IMR-90 (cell line): ENCODE measurements at places on chromosomes 3 and 15. TPM values are rescaled to one million over a fixed set of nuclear protein-coding genes. Genes with fewer than 3 reads are reported as not detected.

GREM1 gene
- total RNA-seq: 848 and 1,032 TPM in 2 replicates

DNA sequence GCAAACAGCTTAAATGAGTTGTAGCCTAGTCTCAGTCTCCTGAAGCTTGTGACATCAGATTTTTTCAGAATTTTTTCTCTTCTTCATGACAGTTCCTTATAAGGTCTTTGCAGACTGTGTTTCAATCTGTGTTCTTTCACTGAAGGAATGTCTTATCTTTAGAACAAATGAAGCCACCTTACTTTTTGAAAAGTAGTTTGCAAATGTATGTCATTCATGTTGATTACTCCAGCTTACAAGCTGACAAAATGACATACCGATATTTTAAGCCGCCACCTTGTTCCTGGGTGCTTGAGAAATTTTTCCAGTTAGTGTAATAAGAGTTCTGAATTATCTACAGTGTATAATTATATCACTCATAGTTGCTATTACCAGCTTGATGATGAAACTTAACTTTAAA is 57.0 kb downstream of the ASTE1 start:
- H3K27ac ChIP-seq: no peak overlapping the region
- peaks cover 4% of the 10 kb centered on the region; the same call in 1 of the 2 replicates for H3K4me1 ChIP-seq
- DNase-seq: no peak
- peaks cover 13% of the 10 kb centered on the region for H3K36me3 ChIP-seq
- H3K4me3 ChIP-seq: no peak overlapping the region

GRCh38 chr3:115100806-115101205 is 46.3 kb downstream of the ZBTB20 start:
- H3K27me3 ChIP-seq: no peaks in the 10 kb centered on the region
- no peak overlapping the region for H3K27ac ChIP-seq
- H3K36me3 ChIP-seq: no peaks in the 10 kb centered on the region
- no peaks in the 10 kb centered on the region; the same call in 1 of the 2 replicates for H3K4me1 ChIP-seq
- no peak for DNase-seq

DNA sequence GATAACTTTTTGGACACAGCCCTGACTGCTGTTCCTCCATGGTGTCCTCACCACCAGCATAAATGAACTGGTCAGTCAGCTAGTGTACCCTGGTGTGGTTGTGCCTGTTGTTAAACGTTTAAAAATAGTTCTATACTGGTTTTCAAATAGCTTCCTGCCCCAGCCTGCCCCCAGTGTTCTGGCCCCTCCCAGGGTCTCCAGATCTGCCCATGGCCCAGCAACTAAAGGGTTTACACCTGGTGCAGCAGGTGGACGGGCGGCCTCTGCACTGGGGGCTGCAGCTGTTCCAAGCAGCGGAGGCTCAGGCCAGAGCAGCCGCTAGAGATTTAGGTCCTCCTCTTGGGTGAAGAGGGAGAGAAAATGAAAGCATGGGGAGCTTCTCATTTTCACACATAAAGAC is 6.1 kb upstream of the NR2E3 start:
- H3K27ac ChIP-seq: no peak overlapping the region
- H3K4me3 ChIP-seq: no peak overlapping the region
- H3K27me3 ChIP-seq: no peaks in the 10 kb centered on the region
- H3K36me3 ChIP-seq: no peaks in the 10 kb centered on the region

DNA sequence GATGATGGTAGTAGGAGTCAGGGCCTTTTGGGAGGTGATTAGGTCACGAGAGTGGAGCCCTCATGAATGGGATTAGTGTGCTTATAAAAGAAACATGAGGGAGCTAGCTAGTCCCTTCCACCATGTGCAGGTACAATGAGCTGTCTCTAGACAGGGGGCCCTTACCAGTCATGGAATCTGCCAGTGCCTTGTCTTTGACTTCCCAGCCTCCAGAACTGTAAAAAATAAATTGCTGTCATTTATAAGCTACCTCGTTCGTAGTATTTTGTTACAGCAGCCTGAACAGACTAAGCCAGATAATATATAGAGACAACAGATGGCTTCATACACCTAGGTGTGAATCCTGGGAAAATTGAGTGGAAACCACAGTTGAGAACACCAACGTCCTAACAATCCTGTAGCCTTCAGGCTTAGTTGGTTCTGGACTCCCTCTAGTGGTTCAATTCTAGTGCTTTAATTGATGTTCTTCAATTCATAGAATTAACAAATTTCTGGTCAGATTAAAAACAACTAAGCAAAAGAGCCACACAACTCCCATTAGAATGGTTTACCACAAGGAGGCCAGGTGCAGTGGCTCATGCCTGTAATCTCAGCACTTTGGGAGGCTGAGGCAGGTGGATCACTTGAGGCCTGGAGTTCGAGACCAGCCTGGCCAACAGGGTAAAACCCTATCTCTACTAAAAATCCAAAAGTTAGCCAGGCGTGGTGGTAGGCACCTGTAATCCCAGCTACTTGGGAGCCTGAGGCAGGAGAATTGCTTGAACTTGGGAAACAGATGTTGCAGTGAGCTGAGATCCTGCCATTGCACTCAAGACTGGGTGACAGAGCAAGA is 21.3 kb upstream of the GATM start:
- no peak overlapping the region for H3K4me3 ChIP-seq
- peak; percentile 66 for DNase-seq
- no peaks in the 10 kb centered on the region for H3K4me1 ChIP-seq
- no peak overlapping the region for H3K27ac ChIP-seq

DNA sequence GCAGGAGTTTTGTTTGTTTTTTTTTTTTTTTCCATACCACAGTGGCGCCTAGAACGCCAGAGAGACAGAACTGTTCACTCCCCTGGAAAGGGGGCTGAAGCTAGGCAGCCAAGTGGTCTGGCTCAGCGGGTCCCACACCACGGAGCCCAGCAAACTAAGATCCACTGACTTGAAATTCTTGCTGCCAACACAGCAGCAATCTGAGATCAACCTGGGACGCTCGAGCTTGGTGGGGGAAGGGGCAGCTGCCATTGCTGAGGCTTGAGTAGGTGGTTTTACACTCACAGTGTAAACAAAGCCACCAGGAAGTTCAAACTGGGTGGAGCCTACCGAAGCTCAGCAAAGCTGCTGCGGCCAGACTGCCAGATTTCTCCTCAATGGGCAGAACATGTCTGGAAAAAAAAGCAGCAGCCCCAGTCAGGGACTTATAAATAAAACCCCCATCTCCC is 29.8 kb downstream of the SPICE1 start:
- no peaks in the 10 kb centered on the region for H3K4me1 ChIP-seq
- H3K27me3 ChIP-seq: no peaks in the 10 kb centered on the region
- H3K4me3 ChIP-seq: no peak overlapping the region
- H3K27ac ChIP-seq: no peak overlapping the region

PATL2 gene
- not detected in 2 replicates for total RNA-seq

DNA sequence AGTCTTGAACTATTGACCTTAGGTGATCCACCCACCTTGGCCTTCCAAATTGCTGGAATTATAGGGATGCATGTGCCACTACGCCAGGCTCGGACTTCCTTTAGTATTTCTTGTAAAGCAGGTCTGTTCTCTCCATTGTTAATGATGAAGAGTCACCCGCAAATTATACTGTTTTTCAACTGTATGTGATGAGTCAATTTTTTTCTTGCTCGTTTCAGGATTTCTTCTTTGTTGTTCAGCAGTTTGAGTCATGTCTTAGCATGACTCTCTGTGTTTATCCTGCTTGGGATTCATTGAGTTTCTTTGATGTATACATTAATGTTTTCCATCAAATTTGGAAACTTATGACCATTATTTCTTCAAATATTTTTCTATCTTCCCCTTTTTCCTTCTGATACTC is 28.9 kb downstream of the GRAMD1C start:
- peaks cover 3% of the 10 kb centered on the region; the same call in 1 of the 2 replicates for H3K4me1 ChIP-seq
- no peak overlapping the region for H3K4me3 ChIP-seq
- no peaks in the 10 kb centered on the region for H3K27me3 ChIP-seq
- DNase-seq: peak; percentile 79
- H3K27ac ChIP-seq: no peak overlapping the region
- H3K36me3 ChIP-seq: no peaks in the 10 kb centered on the region

GRCh38 chr3:147089286-147089685 is 317.1 kb downstream of the ZIC4 start:
- no peak overlapping the region for H3K27ac ChIP-seq
- H3K4me3 ChIP-seq: no peak overlapping the region
- no peaks in the 10 kb centered on the region for H3K27me3 ChIP-seq
- H3K36me3 ChIP-seq: no peaks in the 10 kb centered on the region

DNA sequence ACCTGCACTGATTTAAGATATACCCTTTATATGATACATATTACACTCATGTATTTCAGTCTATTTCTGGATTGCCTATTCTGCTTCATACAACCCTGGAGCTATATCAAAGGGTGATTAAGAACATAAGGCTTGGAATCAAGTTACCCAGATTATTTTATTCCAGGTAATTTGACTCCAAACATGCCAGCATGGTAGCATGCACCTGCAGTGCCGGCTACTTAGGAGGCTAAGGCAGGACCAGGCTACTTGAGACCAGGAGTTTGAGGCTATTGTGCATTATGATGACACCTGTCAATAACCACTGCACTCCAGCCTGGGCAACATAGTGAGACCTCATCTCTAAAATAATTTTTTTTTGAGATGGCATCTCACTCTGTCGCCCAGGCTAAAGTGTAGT is 50.4 kb upstream of the NEO1 start:
- H3K27me3 ChIP-seq: no peaks in the 10 kb centered on the region
- no peak for DNase-seq
- no peak overlapping the region for H3K27ac ChIP-seq
- H3K4me3 ChIP-seq: no peak overlapping the region
- peaks cover 1% of the 10 kb centered on the region; the same call in 1 of the 2 replicates for H3K4me1 ChIP-seq

DNA sequence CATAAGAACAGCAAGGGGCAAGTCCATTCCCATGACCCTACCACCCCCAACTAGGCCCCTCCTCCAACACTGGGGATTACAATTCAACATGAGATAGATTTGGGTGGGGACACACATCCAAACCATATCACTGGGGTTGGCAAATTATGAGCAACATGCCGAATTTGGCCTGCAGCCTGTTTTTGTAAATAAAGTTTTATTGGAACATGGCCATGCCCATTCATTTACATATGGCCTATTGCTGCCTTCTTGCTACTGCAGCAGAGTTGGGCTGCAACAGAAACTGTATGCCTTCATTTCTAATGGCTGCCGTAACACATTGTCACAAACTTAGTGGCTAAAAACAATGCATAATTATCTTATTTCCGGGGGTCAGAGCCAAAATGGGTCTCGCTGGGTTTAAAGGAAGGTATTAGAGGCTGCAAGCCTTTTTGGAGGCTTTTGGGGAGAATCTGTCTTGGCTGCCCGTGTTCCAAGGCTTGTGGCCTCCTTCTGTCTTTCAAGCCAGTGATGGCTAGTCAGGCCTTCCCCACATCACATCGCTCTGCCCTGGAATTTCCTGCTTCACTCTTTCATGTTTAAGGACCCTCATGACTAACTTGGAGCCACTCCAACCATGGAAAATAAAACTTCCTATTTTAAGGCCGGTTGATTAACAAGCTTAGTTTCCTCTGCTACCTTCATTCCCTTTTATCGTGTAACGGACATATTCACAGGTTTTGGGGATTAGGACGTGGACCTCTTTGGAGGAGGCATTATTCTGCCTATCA is 428.5 kb upstream of the PROK2 start:
- H3K27ac ChIP-seq: no peak overlapping the region
- H3K4me3 ChIP-seq: no peak overlapping the region
- H3K4me1 ChIP-seq: no peaks in the 10 kb centered on the region
- peaks cover 1% of the 10 kb centered on the region for H3K27me3 ChIP-seq
- no peak for DNase-seq

- H3K27me3 ChIP-seq: no peaks in the 10 kb centered on the region
- H3K36me3 ChIP-seq: peaks cover 28% of the 10 kb centered on the region
- H3K4me3 ChIP-seq: peak overlapping the region; percentile 16; the same call in 1 of the 2 replicates
- peak overlapping the region; percentile 15; the same call in 1 of the 2 replicates for H3K27ac ChIP-seq
Measured at GRCh38 chr15:40955930-40956540, 2.8 kb downstream of the CHAC1 start.

TTC21A gene
- 0.56 and 0.90 TPM in 2 replicates for total RNA-seq

MRAS gene
- total RNA-seq: 56.1 and 59.3 TPM in 2 replicates

SI gene
- total RNA-seq: not detected in 2 replicates

GRCh38 chr15:58357529-58358476 is 74.0 kb upstream of the LIPC start:
- H3K4me3 ChIP-seq: no peak overlapping the region
- no peak overlapping the region for H3K27ac ChIP-seq
- peaks cover 27% of the 10 kb centered on the region for H3K4me1 ChIP-seq
- H3K36me3 ChIP-seq: no peaks in the 10 kb centered on the region
- no peaks in the 10 kb centered on the region for H3K27me3 ChIP-seq

RBP2 gene
- not detected in 2 replicates for total RNA-seq

DNA sequence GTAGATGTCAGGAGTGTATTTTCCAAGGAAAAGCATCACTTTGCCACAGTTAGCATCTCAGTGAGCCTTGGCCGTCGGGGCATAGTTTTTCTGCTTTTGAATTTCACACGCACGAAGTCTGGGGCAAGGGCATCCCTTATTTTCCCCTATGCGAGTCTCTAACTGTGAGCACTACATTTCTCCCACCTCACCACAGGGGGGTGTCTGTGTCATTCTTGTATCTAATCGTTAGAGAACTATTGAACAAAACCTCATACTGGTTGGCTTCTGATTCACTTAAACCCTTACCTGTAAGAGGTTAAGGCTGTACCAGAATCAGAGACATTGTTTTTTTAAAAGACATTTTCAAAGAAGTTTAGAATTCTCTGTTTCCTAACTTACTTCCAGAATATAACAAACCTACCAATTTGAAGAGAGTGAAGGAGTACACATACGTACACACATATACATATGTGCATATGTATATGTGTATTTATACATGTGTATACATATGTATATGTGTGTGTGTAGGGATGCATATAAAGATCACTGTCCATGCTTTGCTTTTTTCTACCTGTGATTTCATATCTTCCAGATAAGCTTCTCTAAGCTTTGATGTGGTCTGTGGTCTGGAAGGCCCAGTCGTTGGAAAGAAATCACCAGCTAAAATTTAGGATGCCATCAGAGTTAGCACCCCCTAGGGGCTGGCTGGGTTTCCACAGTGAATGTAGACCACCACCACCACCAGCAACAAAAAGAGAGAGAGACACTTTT is 49.4 kb downstream of the MYZAP start:
- peaks cover 4% of the 10 kb centered on the region for H3K27me3 ChIP-seq
- peak; percentile 12 for DNase-seq
- no peak overlapping the region for H3K4me3 ChIP-seq

SRGAP3 gene
- 1.1 and 1.4 TPM in 2 replicates for total RNA-seq

GRCh38 chr3:136621628-136622027 is 130.6 kb downstream of the STAG1 start:
- no peak overlapping the region for H3K27ac ChIP-seq
- no peaks in the 10 kb centered on the region for H3K27me3 ChIP-seq
- peaks cover 2% of the 10 kb centered on the region; the same call in 1 of the 2 replicates for H3K36me3 ChIP-seq

SSUH2 gene
- under 0.01 TPM in 1 of 2 replicates, not detected in the other for total RNA-seq

DNA sequence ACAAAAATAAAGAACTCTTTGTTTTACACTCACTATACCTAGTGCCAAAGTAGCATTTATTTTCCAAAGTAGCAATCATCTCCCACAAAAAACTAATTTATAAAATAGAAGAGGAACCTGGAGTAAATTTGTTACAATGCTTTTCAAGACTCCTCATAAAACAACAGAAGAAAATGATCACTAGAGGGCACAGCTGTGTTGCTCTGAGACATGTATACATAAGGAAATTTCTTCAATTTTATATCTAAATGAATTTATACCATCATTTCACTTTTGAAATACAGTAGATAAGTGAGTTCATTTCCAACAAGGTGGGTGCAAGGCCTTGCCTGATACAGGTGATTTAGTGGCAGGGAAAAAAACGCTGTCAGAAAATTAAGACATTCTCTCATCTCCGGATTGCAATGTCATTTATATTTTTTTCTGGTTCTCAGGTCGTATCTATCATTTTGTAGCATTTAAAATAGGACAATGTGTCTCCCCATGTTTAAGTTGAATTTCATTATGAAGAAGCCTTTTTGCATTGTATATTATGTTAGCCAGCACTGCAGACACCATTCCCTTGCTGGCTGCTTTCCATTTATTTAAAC is 25.3 kb upstream of the ARHGEF26 start:
- no peaks in the 10 kb centered on the region for H3K4me1 ChIP-seq
- H3K27me3 ChIP-seq: 0 out of 2 replicates have a peak, but pooled peaks cover 2% of the 10 kb centered on the region
- no peaks in the 10 kb centered on the region for H3K36me3 ChIP-seq
- H3K27ac ChIP-seq: no peak overlapping the region
